ENCODE measurements at places on chromosomes 1 and 21. TPM values are rescaled to one million over a fixed set of nuclear protein-coding genes. Genes with fewer than 3 reads are reported as not detected.

MRPL24 gene
- 45.7 TPM for polyA plus RNA-seq

CFAP74 gene
- polyA plus RNA-seq: 0.21 TPM

ZNF648 gene
- 0.24 TPM for polyA plus RNA-seq

TMEM82 gene
- 0.42 TPM for polyA plus RNA-seq

GSTM1 gene
- not detected for polyA plus RNA-seq

Data from GM23338 (cell line).